Activated CD4-positive, alpha-beta T cell treated with anti-CD3 and anti-CD28 coated beads, Interleukin-2, Interleukin-4, amounts not matched to agents 100 ng/mL and 50 ng/mL, durations not matched to agents 16 hours and 8 hours (primary cell): ENCODE measurements at places on chromosomes 2 and 18.

DNA sequence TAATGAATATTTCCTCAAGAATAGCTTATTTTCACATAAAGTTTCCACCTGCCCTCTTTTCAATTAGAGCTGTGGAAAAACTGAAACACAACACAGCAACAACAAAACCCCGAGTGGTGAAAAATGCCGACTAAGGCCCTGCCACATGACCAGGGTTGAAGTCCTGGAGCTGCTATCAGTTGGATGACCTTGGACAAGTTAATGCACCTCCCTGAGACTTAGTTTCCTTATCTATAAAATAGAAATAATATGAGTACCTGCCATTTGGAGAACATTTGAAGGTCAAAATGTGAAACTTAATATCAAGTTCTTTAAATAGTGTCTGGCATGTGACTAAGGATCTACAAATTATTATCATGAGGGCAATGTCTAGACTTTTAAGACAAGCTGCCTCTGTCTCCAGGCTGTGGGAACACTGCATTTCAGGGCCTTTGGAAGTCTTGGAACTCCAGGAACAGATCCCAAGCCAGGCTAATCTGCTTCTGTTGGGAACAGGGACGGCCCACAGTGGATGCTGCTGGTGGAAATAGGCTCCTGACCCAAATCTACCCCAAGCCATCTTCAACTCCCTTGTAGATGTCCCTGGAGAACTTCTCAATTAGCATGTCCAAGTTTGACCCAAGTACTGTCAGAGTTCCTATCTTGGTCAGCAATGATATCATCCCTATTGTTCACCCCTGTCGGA, 42.0 kb upstream of the TRIB2 start:
- no peak for DNase-seq

DNA sequence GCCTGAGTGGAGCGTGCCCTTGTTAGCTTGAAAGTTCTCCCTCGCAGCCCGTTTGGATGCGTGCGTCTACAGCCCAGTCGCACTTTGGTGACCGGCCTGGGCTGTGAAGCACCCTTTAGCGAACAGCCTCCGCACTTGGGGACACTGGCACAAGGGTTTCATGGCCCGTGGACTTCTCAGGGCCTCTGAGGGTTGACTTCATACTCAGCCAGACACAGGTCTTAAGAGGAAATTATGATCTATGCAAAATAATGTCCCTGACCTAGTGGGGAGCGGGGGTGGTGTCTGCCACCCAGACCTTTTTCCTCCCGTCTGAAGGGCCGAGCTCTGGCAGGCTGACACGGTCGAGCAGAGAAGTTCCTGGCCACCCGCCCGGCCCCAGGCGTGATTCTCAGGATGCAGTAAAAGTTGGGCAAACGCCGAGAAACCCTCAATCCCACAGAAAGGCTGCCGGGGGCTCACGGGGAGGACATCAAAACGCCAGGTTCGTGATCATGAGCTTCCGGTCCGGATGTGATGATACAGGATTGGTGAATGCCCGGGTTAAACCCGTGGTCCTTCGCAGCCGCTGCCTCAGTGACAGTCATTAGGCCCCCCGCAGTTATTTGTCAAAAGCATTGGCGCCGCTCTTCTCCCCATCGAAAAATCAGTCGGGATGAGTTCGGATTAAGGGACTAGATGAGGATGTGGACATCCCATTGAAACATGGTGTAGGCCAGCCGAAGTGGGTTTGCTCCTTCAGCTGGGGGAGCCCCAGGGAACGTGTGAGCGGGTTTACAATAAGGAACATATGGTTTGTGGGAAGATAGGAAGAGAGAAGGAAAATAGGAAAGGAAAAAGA, 3.6 kb upstream of the PAX3 start:
- no peak for DNase-seq

- no peak for DNase-seq
Observed at GRCh38 chr18:13131283-13131682, 87.3 kb upstream of the LDLRAD4 start.

- no peak for DNase-seq
Observed at GRCh38 chr2:217010173-217010572, 150.3 kb upstream of the TNP1 start.

DNA sequence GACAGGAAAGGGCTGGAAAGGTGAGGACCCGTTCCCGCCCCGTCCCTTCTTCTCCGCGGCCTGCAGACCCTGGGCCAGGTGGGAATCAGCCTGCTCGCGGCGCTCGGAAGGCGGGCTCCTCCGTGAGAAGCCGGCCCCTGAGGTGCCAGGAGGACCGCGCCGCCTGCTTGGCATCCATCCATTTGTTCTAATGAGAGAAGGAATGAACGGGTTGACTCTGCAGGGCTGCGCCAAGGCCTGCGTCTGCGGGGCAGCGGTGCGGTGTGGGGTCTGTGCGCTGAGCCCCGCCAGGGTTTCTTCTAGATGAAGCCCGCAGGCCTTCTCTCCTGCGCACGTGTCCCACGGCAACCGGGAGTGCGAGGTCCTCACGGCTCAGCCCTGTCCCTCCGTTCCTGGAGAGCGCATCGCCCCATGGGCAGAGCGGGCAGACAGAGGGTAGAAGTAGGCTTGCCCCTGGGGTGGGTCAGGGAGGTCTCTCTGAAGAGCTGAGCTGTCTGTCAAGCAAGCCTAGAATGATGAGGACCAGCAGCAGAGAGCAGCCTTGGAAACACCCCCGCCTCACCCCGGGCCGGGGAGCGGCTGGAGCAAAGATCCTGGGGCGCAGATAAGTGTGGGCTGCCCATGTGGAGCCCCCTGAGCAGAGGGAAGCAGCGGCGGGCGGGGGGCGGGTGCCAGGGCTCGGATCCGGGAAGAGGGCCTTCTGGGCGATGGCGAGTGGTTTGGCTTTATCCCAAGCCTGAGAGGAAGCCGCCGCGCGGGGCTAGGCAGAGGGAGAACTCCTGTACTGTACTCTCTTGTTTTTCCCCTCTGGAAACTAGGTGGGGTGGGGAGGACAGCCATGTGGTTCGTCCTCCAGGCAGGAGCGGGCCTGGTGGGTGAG, 27.9 kb upstream of the HS6ST1 start:
- no peak for DNase-seq

GRCh38 chr2:66318009-66318561, 116.8 kb upstream of the MEIS1 start:
- no peak for DNase-seq

DNA sequence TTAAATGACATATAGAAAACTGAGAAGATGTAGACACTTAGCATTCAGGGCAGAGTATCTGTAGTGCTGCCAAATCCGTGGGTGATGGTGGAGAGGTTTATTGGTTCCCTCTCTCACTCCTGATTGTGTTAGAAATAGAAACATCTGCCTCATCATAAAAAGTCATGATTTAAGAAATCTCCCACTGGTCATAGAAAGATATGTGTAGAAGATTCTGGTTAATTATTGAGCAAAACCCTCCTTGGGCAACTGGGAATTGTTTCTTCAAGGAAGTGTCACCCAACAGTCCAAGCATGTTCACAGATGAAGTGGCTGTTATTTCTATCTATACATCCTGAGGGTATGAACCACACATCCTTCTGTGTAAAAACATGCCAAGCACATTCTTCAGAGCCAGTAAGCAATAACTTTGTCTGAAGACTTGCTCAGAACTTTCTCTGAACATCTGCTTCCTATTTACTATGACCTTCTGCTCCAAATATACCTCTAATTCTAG, 33.6 kb upstream of the CHRNA1 start:
- DNase-seq, result no peak

DNA sequence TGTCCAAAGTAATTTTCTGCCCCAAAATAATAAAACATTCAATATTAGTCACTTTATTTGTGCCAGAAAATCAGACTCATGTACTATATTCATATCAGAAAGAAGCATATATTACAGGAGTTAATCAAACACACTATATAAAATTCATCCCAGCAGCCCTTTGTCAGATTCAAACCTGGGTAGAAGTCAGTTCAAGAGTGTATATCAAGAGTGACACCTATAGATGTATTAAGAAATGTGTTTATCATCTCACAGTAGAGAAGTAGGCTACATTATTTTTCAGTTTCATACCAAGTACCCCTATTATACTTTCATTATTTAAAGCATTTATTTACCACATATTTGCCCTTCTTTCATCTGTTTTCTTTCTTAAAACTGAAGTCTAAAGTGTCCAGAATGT, 193.2 kb upstream of the DDX18 start:
- no peak for DNase-seq

DNA sequence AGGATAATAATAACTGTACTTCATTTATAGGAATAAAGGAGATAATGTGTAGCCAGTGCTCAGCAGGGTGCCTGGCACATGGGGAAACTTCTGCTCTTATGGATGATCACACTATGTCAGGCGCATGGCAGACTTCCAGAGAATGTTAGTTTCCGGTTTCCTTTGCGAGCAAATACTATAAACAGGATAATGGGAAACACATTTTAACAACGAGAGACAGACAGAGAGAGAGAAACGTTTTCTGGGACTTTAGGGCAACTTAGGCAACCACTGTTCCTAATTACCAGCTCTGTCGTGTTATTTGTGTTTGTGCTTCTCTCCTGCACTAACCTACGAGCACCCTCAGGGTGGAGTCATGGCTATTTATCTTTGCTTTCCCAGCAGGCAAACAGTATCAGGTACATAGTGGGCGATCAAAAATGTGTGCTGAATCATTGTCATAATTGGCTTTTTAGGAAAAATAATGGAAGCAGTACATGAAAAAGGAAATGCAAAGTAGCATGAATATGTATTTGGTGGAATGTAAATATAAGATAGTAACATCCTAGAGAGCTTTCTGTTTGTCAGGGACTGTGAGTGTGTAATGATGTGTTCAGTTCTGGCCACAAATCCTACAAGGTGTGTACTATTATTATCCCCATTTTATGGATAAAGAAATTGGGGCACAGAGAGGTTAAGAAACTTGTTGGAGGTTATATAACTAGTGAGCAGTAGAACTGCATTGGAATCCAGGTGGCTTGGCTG, 36.8 kb upstream of the IGFBP2 start:
- DNase-seq, result no peak

GRCh38 chr2:43285987-43286386, 59.6 kb upstream of the ZFP36L2 start:
- DNase-seq, result no peak
